ENCODE measurements at places on chromosomes 2 and 18. TPM values are rescaled to one million over a fixed set of nuclear protein-coding genes. Genes with fewer than 3 reads are reported as not detected.

The DPP10 gene
- not detected for total RNA-seq

The TNFAIP6 gene
- not detected for total RNA-seq

The OSR1 gene
- total RNA-seq, result not detected

The FHOD3 gene
- not detected for total RNA-seq

The SCN9A gene
- total RNA-seq, result 0.30 TPM

The SMAD4 gene
- total RNA-seq, result 76.5 TPM

The NEU4 gene
- total RNA-seq, result not detected

The SLC5A6 gene
- total RNA-seq, result 65.7 TPM

The CPS1 gene
- total RNA-seq, result 1.5 TPM

The HOXD8 gene
- 24.1 TPM for total RNA-seq

The ECEL1 gene
- total RNA-seq, result not detected

The SLC9A4 gene
- total RNA-seq, result not detected

The LRRC30 gene
- total RNA-seq, result not detected

The CCDC102B gene
- 0.49 TPM for total RNA-seq

The ST6GAL2 gene
- not detected for total RNA-seq

The MEIS1 gene
- total RNA-seq, result 0.79 TPM

The ATP6V1B1 gene
- total RNA-seq, result not detected

The MAL gene
- total RNA-seq, result not detected

The FRZB gene
- 0.15 TPM for total RNA-seq

The FEV gene
- total RNA-seq, result not detected

The G6PC2 gene
- total RNA-seq, result not detected

The ZNF385B gene
- total RNA-seq, result not detected

The LRRTM4 gene
- total RNA-seq, result not detected

The CD207 gene
- not detected for total RNA-seq

The ANKRD23 gene
- not detected for total RNA-seq

The ERBB4 gene
- under 0.01 TPM for total RNA-seq

The DNAJC5G gene
- not detected for total RNA-seq

The POTEE gene
- total RNA-seq, result not detected
